ENCODE measurements at places on chromosomes 11 and 22.

DNA sequence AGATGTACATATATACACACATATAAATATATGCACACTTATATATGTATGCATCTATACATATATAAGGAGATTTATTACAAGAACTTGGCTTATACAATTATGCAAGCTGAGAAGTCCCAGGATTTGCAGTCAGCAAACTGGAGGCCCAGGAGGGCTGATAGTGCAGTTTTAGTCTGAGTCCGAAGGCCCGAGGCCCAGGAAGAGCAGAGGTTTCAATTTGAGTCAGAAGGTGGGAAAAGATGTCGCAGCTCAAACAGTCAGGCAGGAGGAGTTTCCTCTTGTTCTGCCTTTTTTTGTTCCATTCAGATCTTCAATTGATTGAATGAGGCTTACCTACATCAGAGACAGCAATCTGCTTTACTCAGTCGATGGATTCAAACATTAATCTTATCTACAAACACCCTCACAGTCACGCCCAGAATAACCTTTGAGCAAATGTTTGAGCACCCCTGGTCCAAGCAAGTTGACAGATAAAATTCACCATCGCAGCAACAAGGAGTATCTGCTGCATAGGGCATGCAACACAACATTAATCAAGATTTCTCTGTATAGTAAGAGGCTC lies 4.0 kb upstream of the SGSM1 start:
- DNase-seq: no peak

DNA sequence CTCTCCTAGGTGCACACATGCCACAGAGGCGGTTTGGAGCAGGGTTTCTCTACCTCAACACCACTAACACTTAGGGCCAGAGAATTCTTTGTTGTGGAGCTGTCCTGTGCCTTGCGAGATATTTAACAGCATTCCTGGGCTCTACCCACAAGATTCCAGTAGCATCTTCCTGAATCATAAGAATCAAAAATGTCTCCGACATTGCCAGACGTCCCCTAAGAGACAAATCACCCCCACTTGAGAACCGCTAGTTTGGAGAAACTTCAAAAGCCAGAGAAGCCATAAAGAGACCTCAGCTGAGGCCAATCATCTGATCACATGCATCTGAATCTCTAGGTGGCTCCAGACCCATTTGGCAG lies 16.1 kb downstream of the MFNG start:
- no peak for DNase-seq

DNA sequence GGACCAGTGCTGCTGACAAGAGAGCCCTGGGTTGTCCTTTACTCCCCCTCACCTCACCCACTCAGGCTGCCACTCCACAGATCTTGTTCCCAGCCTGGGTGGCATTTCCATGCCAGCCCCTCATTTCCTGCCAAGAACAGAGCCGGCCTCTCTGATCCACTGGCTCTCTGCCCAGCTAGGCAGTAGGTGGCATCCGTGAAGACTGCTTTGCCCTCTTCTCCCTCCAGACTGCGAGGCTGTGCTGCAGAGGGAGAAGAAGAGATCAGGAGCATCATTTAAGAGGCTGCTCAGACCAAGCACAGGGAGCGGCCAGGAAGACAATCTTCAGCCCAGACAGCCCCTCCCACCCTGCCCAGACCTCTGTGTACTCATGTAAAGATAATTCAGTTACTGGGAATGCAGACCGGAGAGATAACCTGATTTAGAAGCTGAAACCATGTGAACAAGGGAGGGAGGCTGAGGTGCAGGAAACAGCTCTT lies 126.9 kb upstream of the NCAM1 start:
- DNase-seq: no peak

DNA sequence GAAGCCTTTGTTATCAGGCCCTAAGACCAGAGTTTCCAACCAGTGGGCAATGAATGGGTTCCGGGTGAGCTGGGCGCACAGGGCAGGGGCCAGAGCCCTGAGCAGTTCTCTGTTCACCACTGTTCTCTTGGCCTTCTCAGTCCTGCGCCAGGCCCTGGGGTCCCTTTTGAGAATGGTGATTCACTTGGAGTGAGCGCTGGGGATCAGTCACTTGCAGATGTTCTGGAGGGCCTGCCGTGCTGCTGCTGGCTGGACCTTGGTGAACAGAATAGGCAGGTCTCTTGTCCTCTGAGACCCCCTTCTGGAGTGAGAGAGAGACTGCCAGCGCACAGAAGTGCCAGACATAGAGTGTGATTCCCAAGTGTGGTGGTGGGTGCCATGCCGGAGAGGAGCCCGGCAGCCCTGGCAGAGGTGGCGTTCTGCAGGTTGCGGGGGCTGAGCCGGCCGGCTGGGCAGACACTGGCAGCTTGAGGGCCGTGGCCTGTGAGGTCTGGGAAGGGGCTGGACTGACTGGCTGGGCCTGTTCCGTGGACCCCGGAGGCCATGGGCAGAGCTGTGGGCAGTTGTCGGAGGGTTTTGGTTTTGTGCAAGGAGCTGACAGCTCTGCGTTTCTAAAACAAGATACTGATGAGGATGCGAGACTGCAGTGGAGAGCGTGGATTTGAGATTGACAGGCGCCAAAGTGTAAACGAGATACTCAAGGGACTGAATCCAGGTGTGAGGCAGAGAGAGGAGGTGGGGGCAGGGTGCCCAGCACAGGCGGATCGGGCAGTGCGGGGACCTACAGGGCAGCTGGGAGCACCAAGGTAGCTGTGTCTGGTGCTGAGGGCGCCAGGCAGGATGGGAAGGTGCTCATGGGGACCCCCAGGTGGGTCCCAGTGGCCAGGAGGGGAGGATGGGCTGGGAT lies 12.3 kb downstream of the TPCN2 start:
- DNase-seq: no peak

DNA sequence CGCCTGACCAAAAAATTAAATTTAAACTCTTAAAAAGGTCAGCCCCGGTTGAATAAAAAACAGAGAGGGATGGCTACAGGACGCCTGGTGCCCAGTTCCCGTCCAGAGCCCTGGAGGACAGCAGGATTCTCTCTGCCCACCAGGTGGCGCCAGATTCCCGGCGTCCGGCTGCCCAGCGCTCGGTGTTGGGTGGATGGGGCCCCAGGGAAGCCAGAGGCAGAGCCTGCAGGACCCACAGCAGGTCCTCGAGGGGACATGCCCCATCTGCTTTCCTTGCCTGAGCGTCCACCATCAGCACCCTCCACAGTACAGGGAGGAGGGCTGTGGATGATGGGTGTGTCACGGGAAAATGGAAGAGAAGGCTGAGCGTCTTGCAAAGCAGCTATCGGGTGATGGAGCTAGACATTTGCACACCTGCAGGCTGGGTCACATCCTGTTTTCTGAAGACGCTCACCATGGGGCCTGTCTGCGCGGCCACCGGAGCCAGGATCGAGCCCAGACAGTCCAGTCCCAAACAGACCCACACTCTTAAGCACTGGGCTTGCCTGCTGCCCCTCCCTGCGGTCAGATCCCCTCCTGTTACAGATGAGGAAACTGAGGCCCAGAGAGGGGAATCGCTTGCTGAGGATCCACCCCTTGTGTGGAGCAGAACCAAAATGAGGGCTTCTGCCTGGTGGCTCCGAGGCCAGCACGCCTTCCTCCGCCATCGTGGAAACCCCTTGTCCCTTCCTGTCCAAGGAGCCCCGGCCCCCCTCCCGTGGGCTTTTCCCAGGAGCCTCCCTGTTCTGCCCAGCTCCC lies 18.5 kb upstream of the CBX7 start:
- DNase-seq: peak; percentile 77

- DNase-seq: no peak
These were observed 7.1 kb downstream of the NLRX1 start for GRCh38 chr11:119175493-119176077.

All from stimulated activated CD8-positive, alpha-beta memory T cell treated with anti-CD3 and anti-CD28 coated beads, Interleukin-2, amount 100 ng/mL, for 1 hour (primary cell).